Stomach (tissue), 19 donors: ENCODE measurements at places on chromosomes 1 and 21. TPM values are rescaled to one million over a fixed set of nuclear protein-coding genes. Genes with fewer than 3 reads are reported as not detected.

The FAM72C gene
- 2.3 TPM for total RNA-seq

The FCAMR gene
- 0.37 TPM for total RNA-seq

GRCh38 chr1:184298440-184299405 lies 88.1 kb upstream of the C1orf21 start:
- DNase-seq: no peak

- DNase-seq: no peak
These were observed 2065.2 kb downstream of the MRPL39 start for GRCh38 chr21:23542097-23542496.
